ENCODE measurements at places on chromosomes 7 and 10. TPM values are rescaled to one million over a fixed set of nuclear protein-coding genes. Genes with fewer than 3 reads are reported as not detected.

The CALY gene
- total RNA-seq: not detected

The UCMA gene
- total RNA-seq: not detected

The DPYSL4 gene
- total RNA-seq: 1.1 TPM

DNA sequence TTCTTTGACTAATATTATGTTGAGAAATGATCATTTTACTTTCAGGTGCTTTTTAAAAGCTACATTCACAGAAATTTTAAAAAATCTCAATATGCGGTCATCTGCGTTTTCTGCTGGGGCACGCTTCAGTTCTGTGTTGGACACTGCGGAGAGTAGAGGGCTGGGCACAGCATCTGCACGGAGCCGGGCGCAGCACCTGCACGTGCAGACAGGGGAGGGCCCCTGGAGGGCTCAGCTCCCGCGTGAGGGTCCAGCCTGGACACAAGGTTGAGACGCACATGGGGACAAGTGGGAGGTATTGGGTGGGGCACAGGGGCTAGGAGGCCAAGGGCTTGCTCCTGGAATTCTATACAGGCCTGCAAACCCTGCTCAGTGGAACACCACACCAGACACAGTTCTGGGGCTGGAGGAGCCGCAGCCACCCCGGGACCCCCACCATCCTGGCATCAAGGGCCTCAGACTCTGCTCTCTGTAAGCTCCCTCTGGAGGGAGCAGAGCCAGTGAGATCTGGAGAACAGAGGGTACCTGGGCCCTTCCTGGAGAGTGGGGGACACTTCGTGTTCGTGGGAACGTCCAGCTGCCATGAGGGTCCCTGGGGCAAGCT, 20.4 kb upstream of the FAM20C start:
- no peak overlapping the region for H3K4me3 ChIP-seq
- H3K36me3 ChIP-seq: no peaks in the 10 kb centered on the region
- no peak overlapping the region for H3K27ac ChIP-seq
- H3K4me1 ChIP-seq: no peaks in the 10 kb centered on the region

GRCh38 chr10:78365694-78366093, 332.0 kb downstream of the RPS24 start:
- no peaks in the 10 kb centered on the region for H3K36me3 ChIP-seq
- H3K27me3 ChIP-seq: no peaks in the 10 kb centered on the region
- no peak for DNase-seq
- no peak overlapping the region for H3K27ac ChIP-seq

DNA sequence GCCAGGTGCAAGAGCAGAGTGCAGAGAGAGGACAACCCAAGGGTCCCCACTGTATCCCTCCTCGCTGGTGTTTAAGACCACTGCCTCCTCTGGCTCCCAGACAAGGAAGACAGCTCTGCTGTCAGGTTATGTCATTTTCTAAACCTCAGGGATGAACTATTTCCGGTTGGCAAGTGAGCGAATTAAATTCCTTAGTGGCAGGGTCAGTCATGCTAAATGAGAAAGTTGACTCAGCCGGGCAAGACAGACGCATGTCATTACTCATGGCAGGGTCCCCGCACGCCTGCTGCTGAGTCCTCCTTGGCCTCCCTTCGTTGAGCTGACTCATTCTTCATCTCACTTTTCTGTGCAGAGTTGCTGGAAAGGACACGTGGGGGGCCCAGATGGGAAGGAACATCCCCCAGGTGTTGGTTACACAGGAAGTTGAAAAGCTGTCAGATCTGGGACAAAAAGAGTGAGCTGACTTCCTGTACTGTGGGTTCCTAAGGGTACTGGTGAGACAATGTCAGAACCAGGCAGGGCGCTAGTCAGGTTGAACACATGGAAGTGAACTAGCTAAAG, 47.1 kb upstream of the UCN3 start:
- H3K27ac ChIP-seq: no peak overlapping the region
- no peaks in the 10 kb centered on the region for H3K4me1 ChIP-seq
- no peaks in the 10 kb centered on the region for H3K36me3 ChIP-seq
- no peaks in the 10 kb centered on the region for H3K27me3 ChIP-seq
- H3K4me3 ChIP-seq: no peak overlapping the region

GRCh38 chr10:72264536-72264935, 9.2 kb upstream of the DDIT4 start:
- H3K4me3 ChIP-seq: no peak overlapping the region
- H3K27me3 ChIP-seq: no peaks in the 10 kb centered on the region
- H3K4me1 ChIP-seq: peaks cover 40% of the 10 kb centered on the region

DNA sequence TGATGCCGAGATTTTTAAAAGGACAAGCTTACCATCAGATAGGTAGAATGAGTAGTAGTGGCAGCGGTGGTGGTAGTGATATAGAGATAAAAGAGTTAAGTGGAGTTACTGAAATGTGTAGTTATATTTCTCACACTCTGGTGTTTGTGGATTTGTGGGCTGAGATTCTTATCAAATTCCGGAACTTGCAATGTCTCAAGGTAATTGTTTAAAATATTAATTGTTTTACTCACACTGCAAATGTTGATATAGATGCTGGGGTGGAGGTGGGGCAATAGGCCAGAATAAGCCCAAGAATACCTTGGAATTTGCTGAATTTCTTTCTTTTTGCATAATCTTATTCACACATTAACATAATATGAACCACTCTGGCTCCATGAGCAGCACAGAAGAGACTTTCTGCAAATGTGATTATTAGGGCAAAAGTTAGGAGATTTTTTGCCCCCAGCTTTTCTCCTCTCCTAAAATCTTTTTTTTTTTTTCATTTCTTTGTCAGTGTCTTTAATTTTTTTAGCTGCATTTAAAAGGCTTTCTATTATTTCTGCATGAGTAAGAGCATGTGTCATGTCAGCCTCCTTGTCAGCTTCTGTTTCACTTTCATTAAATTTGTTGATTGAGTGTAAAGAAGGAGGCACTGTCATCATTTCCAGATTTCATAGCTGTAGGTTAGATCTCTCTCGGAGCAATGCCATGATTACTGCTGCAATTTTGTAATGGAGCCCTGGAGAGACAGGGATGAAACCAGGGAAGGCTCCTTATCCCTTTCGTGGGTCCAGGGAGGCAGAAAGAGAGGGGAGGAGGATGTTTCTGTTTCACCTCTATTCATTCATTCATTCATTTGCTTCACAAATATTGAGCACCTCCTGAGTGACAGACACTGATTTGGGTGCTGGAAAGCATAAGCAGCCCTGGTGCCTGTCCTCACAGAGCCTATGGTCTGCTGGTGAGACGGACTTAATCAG, 13.1 kb upstream of the SGMS1 start:
- peaks cover 9% of the 10 kb centered on the region for H3K4me1 ChIP-seq
- no peak overlapping the region for H3K4me3 ChIP-seq
- no peaks in the 10 kb centered on the region for H3K36me3 ChIP-seq
- DNase-seq: no peak
- H3K27me3 ChIP-seq: no peaks in the 10 kb centered on the region

DNA sequence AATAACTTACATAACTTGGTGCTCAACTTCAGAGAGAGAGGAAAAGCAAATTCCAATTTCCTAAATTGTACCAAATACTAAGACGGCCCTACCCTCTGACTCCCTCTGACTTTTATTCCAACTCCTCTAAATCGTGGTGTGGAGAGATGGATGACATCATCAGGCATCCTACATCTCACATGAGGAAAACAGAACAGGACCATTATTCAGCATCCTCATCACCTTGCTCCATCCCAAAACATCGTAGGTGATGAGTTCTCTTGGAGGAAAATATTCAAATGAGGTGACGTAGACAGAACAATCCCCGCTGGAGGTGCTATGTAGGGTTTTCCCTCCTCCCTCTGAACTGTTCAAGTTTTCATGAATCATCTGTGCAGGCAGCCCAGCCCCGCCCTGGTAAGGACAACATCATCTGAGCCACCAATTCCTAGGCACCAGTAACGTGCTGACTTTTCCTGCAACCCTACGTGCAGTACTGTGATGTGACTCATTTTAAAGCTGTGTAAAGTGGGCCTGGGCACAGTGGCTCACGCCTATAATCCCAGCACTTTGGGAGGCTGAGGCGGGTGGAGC, 167.2 kb downstream of the CALN1 start:
- H3K27ac ChIP-seq: no peak overlapping the region
- H3K27me3 ChIP-seq: no peaks in the 10 kb centered on the region
- H3K36me3 ChIP-seq: no peaks in the 10 kb centered on the region
- no peaks in the 10 kb centered on the region for H3K4me1 ChIP-seq
- H3K4me3 ChIP-seq: no peak overlapping the region
- DNase-seq: no peak

All from upper lobe of left lung (tissue), 6 donors.